Stimulated activated CD4-positive, alpha-beta T cell treated with anti-CD3 and anti-CD28 coated beads, TNF-alpha, amount 100 ng/mL, for 4 hours (primary cell): ENCODE measurements at places on chromosomes 12 and 14.

GRCh38 chr14:90383731-90384542 is 12.9 kb upstream of the CALM1 start:
- peak; percentile 35 for DNase-seq

DNA sequence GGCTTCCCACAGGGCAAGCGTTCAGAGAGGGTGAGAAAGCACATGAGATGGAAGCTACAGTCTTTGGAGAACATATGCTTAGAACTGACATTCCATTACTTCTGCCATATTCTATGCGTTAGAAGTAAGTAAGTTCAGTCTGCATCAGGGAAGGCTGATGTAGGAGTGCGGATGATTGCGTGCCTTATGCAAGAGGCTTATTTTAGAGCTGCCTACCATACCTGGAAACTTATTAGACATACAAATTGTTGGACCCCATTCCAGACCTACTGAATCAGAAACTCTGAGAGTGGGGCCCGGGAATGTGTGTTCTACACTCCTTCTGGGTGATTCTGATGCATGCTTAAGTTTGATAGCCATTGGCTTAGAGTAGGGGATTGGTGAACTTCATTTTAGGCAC is 174.9 kb downstream of the KTN1 start:
- no peak for DNase-seq

- DNase-seq: no peak
Observed at GRCh38 chr14:59026081-59026480, 162.4 kb upstream of the DAAM1 start.

DNA sequence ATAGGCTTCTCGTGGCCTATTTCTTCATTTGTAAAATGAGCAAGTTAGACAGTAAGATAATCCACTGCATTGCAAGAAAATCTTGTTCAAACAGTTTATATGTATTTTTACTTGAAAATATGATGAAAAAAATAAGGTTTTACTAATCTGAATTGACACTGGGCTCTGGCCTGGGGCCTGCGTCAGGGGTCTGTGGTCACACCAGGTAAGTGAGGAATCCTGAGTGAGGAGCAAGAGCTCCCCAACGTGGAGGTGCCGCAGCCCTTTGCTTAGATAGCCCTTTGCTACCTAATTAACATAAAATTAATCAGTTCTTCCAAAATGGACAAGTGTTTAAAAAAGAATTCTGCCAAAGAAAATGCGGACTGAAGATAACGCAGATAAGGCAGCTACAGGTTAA is 39.1 kb upstream of the STAB2 start:
- DNase-seq: no peak

DNA sequence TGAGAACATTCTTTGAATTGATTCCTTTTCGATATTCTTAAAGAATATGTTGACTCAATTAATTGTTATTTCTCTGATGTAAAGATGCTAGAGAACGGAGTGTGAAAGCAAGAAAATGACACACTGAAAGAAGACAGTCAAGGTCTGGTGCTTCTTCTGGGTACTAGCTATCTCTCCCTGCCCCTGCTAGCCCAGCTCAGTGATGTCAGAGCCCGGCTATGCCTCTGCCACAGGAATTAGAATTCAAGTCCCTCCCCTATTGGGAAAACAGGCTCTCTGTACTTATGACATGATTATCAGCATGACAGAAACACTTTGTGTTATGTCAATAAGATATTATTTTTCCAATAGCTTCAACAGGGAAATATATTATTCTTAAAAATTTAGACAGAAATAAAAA is 252.4 kb downstream of the KCNC2 start:
- no peak for DNase-seq

DNA sequence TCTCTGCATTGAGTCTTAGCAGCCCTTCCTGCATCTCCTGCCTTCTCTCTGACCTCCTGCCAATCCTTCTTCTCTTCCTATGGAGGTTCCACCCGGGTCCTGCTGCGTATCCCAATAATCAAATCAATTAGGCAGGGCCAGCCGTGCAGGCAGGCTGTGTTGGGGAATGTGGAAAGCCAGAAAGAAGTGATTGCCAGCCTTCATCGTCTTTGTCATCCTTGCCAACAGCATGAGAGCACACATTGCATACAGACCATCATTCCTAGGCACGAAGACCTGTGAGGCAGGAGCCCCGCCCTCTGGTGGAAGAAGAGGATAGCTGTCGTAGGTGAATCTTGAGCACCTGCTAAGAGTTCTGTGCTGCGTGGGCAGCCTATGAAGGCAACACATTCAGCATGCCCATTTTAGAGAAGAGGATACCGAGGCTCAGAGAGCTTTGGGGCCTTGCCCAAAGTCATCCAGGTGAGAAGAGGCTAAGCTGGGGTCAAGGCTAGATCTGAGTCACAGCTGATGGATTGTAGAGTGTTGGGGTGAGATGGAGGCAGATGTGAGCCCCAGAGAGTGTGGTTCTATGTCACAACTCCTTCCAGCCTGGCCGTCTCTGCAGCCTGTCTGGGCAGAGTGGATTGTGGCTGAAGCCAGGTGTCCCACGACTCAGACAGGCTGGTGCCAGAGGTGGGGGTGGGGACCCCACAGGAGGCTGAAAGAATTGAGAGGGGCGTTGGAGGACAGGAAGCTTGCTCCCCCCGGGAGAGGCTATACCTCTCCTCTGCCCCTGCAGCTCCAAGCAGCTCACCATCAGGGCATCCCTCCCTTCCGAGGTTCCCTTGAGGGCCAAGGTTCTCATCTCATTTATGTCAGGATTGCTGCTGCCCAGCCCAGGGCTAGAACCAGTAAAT is 12.7 kb downstream of the C14orf132 start:
- DNase-seq: no peak
